ENCODE measurements at places on chromosomes 12 and 14.

- DNase-seq, result no peak
These were observed 6.1 kb upstream of the GPRC5A start for GRCh38 chr12:12885096-12885792.

- DNase-seq, result no peak
These were observed 7.4 kb downstream of the LRP1-AS start for GRCh38 chr12:57139796-57140649.

DNA sequence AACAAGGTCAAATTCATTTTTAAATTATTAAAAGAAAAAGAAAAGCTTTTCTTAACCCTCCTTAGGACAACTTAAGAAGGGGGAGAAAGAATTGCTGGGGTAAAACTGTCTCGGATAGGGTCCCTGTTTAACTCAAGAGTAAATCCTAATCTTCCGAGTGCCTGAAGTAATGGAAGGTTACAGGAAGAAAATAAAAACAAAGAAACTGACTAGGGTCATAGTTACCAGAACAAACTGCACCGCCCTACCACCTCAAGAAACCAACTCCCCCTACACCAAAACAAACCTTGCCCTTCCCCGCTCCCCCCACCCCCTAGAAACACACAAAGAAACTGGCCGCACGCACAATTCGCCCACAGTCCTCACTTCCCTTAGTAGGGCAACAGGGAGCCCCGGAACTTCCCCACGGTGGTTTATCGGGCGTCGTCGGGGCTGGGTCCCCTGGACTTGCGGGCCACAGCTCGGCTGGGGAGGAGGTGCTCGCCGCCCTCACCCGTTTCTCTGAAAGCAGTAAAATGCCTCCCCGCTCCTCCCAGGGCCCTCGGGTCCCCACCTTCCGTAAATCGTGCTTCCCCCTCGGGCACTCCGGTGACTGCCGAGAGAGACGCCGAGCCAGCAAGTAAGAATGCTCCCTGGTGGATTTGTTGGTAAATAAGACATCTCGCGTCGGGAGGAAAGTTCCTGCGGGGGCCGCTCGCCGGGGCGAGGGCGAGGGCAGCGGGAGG, 2.4 kb downstream of the SINHCAF start:
- peak; percentile 28 for DNase-seq

DNA sequence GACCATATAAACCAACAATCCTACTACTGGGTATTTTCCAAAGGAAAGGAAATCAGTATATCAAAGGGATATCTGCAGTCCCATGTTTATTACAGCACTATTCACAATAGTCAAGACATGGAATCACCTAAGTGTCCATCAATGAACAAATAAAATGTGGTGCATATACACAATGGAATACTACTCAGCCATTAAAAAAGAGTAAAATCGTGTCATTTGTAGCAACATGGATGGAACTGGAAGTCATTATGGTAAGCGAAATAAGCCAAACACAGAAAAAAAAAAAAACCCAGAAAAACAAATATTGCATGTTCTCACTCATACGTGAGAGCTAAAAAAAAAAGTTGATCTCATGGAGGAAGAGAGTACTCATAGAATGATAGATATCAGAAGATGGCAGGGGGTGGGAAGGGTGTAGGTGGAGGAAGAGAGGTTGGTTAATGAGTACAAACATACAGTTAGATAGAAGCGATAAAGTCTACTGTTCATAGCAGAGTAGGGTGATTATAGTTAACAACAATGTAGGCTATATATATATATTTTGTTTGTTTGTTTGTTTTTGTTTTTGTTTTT, 49.3 kb downstream of the BCAT1 start:
- DNase-seq, result no peak

DNA sequence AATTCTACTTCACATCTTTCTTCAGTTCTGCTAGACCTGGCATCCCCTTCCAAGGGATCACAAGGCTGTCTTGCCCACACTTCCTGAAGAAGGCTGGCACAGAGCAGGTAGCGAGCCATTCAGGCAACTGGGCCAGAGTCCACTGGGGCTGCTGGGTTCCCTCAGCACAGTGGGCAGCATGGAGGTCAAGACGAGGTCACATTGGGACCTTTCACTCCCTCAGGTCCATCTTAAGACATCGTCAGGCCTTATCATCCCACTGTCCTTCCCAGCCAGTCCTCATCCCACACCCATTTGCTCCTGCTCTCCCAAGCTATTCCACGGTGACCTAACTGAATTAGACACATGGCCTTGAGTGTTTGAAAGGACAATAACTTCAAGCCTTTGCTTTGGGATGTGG, 143.1 kb upstream of the HIF1A start:
- no peak for DNase-seq

DNA sequence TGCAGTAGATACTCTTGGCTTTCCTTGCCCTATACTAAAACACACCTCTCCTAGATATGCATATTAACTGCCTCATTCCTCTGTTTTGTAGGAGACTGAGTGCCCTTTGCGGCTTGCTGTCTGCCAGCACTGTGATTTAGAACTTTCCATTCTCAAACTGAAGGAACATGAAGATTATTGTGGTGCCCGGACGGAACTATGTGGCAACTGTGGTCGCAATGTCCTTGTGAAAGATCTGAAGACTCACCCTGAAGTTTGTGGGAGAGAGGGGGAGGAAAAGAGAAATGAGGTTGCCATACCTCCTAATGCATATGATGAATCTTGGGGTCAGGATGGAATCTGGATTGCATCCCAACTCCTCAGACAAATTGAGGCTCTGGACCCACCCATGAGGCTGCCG, 15.4 kb downstream of the TRAFD1 start:
- no peak for DNase-seq

GRCh38 chr14:99930420-99931274, 134.6 kb upstream of the EVL start:
- DNase-seq, result no peak

DNA sequence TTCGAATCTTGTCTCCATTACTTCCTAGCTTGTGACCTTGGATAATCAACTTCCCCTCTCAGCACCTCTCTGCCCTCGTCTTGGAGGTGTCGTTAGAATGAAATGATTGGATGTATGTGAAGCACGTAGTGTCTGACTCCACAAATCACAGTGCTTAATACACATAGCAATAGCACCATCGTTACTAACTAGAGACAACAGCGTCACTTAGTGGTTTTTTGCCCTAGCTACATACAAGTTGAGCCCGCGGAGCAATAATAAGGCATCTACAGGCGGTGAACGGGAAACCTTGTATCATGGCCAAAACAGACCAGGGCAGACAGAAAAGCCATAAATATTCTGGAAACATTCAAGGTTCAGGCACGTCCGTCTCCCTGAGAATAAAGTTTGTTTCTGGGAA, 154.9 kb downstream of the ASCL4 start:
- DNase-seq, result peak; percentile 19

GRCh38 chr14:91925001-91925726, 22.3 kb downstream of the FBLN5 start:
- no peak for DNase-seq

DNA sequence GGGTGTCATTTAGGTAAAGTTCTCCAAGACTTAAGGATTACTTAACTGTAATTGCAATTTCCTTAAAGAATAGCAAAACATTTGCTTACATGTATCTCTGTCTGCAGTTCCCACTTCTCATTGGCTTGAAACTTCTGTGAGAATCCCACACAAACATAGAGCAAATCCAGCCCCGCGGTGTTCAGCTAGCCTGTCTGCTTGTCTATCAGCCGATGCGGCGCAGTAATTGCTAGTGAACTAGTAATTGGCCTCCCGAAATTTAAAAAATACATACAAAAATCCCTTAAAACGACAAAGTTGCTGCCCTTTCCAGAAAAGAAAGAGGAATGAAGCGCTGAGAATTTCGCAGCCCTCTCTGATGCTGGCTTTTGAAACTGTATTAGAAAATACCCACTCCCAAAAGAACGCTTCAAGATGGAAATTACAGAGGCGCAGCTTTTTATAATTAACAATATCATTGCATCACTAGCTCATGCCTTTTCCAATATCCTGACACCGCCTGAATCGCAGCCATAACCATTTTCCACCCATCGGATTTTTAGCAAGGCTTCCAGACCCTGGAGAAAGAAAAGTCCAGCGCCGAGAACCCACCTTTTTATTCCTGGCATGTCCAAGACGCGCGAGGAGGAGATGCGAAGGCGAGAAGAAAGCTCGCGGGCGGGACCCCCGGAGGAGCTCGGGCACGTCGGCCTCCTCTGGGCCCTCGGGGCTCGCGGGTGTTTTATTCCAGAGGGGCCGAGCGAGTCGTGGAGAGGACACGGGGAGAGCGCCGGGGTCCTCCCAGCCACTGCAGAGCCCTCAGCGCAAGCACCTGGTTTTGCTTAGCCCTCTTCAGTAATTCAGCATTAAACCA, 646 bp downstream of the FBLN5 start:
- no peak for DNase-seq

DNA sequence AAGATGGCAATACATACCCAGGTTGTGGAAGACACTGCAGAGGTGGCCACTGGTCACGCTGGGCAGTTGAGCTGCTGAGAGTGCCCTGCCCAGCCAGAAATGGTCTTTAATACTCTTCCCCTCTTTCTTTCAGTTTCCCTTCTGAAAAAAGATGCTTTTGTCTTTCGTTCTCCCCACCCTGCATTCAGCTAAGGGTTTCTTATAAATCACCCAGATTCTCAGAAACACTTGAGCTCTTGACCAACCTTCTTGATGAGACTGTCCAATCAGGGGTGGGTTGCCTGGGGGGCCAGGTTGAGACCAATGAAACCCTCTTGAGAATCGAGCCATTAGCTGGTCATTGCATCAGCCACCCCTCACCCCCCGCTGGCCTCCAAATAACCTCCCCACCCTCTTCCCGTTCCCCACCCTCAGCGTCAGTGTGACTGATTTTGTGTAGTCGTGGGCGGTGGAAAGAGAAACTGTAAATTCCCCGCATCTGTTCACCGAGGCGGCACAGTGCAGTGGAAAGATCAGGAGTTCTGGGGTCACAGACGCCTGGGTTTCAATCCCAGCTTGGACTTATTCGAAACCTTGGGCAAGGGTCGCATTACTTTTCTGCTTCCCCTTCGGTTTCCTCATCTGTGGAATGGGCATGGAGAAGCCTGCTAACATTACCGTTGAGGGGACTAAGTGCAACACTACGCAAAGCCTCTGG, 52.3 kb downstream of the SLC25A47 start:
- DNase-seq, result peak; percentile 36

- no peak for DNase-seq
These were observed 78.4 kb downstream of the PAPOLA start for GRCh38 chr14:96580566-96580965.

DNA sequence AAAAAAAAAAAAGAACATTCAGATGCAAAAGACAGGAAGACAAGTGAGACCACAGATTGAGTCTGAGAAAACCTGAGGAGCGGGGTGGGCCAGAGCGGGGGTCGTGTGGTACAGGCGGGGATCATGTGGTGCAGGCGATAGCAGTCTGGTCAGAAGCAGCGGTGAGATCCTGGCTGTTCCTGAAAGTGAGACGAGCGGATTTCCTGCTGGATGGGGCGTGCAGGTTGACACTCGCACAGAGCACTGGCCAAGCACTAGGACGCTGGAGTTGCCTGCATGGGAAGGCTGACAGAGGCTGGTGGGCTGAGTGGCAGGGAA, 35.7 kb downstream of the CDC42BPB start:
- DNase-seq, result no peak

- DNase-seq, result no peak
These were observed 370.9 kb downstream of the AEBP2 start for GRCh38 chr12:19810213-19810612.

- no peak for DNase-seq
These were observed 109.4 kb upstream of the MYL2 start for GRCh38 chr12:111029732-111030131.

DNA sequence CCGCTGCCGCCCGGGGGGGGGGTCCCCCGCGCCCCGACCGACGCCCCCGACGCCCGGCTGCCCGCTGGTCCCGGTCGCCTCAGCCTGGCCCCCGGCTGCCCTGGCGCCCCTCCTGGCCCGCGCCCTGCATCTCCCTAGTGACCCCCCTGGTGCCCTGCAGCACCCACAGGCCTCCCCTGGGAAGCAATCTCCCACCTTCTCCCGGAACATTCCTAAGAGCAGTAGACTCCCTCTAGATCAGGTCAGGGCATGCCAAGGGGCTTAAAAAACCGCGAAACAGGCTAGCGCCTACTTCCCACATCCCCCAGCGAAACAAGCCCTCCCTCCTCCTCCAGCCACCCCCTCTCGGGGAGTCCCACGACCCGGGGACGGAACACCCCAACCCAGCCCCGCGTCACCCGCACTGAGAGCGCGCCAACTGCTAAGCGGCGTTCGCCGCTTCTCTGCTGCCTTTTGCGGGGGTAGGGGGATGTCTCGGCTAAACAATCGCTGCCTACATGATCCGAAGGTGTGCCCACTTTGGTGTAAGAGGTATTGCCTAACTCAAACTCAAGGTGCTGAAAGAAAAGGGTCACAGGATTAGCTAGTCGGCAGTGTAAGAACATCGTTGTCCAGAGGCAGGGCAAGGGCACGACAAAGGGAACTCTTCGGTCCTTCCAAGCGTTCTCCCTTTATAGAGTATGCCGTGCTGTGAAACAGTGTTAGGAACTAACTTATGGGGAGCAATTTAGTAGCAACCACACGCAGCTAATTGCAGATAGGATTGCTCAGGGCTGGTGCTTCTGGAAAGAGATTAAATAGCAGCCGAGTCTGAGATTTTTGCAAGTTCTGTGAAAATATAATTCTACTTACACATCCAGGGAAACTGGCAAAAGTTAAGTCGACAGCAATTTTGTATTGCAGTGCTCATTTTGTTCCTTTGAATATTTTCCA, 619 bp upstream of the NTN4 start:
- DNase-seq, result no peak

- DNase-seq, result no peak
These were observed 135.9 kb downstream of the PAH start for GRCh38 chr12:102781117-102781516.

DNA sequence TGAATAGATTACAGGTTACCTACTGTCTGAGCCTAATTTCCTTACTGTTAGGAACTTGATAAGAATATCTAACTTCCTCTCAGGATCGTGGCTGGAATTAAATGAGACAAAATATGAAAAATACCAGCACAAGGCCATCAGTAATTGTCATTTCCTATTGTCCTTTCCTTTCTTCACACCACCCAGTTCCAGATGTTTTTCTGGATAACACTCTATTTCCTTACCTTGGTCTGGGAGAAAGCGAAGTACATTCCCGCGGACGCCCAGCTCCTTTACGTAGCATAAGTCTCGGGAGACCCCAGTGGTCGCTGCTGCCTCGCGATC, 376 bp downstream of the GDF3 start:
- no peak for DNase-seq

Measured in H54 (cell line).